ENCODE measurements at places on chromosomes 16 and 17. TPM values are rescaled to one million over a fixed set of nuclear protein-coding genes. Genes with fewer than 3 reads are reported as not detected.

HEATR9 gene
- not detected for total RNA-seq

CTF1 gene
- 6.8 TPM for total RNA-seq

PLD6 gene
- total RNA-seq = 2.8 TPM

XAF1 gene
- total RNA-seq = 2.2 TPM

TBC1D3I gene
- 2.5 TPM for total RNA-seq

BCL6B gene
- total RNA-seq = under 0.01 TPM

EVPLL gene
- total RNA-seq = not detected

ZFPM1 gene
- total RNA-seq = 4.2 TPM

UNC45B gene
- not detected for total RNA-seq

PRR15L gene
- not detected for total RNA-seq

CLEC16A gene
- 14.5 TPM for total RNA-seq

CHST4 gene
- total RNA-seq = not detected
